ENCODE measurements at places on chromosomes 13 and 19. TPM values are rescaled to one million over a fixed set of nuclear protein-coding genes. Genes with fewer than 3 reads are reported as not detected.

FCAR gene
- not detected for polyA plus RNA-seq

CEACAM6 gene
- polyA plus RNA-seq: not detected

FCGBP gene
- polyA plus RNA-seq: not detected

LILRB3 gene
- not detected for polyA plus RNA-seq

SPRED3 gene
- polyA plus RNA-seq: 5.9 TPM

TMC4 gene
- 0.54 TPM for polyA plus RNA-seq

THAP8 gene
- polyA plus RNA-seq: 11.0 TPM

PLPP2 gene
- 3.8 TPM for polyA plus RNA-seq

PIAS4 gene
- polyA plus RNA-seq: 10.9 TPM

IQCN gene
- polyA plus RNA-seq: 0.82 TPM

DNA sequence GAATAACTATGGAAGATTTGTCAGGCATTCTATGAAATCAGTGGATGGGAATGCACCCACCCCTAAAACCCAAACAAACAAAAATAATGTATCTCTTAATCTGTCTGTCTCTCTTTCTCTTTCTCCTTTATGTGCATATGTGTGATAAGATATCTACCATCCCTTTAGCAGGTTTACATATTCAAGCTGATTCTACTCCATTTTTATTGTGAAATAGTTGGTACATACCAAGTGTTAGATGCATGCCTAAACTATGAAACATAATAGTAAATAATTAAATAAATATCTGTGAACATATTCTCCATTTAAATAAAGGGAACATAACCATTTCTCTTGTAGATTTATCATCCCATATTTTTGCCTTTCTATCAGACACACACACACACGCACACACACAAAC, 121.8 kb upstream of the PCDH9 start:
- no peak for DNase-seq

DNA sequence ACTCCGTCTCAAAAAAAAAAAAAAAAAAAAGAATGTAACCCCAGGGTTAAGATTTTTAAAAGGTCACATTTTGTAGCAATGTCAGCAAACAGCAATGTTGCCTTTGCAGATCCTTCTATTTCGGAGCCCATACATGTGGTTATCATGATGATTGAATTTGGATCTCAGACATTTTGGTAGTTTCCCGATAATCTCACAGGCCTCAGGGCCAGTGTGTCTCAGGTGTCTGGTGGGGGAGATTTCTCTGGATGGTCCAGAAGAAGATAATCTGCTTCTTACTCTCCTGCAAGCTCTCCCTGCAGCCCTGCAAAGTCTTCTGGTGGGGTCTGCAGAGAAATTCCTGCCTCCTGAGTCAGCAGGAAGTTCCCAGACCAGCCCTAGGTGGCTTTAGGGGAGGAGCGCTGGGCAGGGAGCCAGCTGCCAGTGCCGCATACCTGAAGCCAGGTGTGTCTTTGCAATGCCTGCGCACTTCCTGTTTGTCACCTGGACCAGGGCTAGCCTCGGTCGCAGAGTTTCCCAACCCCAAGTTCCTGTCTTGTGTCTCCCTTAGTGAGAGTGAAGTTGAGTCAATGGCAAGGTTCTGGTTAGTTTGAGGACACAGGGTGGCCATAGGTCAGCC, 1.4 kb downstream of the SH2D3A start:
- no peak for DNase-seq

DNA sequence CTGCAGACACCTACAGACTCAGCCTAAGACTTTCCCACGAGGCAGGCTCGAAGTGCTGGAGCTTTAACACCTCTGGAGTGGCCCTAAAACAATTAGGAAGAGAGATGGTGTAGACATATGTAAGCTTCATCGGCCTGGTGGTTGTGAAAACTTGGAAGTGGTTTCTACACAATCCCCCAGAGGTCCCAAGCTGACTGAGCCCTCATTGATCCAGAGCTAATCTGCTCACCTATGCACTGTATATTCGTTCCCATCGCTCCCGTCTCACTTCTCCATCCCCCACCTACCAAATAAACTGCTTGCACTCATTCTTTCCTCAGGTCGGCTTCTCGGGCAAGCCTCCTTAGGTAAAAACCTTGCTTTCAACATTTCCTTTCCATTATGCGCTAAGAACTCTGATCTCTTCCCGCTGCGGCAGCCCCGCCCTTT, 767 bp upstream of the ZNF793 start:
- DNase-seq: no peak

- DNase-seq: no peak
These were observed 266.6 kb downstream of the KCTD12 start for GRCh38 chr13:76619631-76620030.

GRCh38 chr19:51548891-51549305, 17.4 kb upstream of the SIGLEC6 start:
- DNase-seq: no peak

DNA sequence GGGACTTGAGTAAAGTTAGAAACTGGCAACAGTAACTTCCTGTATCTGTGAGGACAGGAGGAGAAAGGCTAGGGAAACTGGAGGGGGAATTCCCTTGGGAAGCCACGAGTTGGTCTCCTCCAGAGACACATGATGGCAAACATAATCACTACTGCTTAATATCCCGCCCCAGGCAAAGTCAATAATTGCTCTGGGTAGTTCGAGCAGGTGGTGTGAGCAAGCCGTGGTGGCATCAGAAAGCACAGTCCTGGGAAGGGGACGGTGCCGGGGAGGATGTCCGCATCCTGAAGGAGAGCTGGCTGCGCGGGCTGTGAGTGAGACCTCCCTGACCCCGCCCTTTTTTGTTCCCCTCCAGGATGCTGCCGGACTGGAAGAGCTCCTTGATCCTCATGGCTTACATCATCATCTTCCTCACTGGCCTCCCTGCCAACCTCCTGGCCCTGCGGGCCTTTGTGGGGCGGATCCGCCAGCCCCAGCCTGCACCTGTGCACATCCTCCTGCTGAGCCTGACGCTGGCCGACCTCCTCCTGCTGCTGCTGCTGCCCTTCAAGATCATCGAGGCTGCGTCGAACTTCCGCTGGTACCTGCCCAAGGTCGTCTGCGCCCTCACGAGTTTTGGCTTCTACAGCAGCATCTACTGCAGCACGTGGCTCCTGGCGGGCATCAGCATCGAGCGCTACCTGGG, 1.4 kb downstream of the FFAR2 start:
- DNase-seq: no peak

DNA sequence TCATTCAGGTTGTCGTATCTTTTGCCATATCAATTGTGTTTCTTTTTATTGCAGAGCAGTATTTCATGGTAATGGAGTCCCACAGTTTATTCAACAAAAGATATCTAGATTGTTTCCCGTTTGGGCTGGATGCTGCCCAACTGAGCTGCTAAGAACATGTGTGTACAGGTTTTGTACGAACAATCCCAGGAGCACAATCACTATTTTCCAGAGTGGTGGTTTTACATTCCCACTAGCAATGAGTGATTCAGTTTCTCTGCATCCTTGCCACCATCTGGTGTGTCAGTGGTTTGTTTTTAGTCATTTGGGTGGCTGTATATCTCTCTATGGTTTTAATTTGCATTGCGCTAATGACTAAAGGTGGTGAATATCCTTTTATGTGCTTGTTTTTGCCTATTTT, 52.7 kb upstream of the ZDHHC20 start:
- no peak for DNase-seq

- DNase-seq: no peak
These were observed 15.1 kb upstream of the CEACAM4 start for GRCh38 chr19:41641879-41642485.

GRCh38 chr13:30835442-30835841, 70.6 kb upstream of the MEDAG start:
- no peak for DNase-seq

DNA sequence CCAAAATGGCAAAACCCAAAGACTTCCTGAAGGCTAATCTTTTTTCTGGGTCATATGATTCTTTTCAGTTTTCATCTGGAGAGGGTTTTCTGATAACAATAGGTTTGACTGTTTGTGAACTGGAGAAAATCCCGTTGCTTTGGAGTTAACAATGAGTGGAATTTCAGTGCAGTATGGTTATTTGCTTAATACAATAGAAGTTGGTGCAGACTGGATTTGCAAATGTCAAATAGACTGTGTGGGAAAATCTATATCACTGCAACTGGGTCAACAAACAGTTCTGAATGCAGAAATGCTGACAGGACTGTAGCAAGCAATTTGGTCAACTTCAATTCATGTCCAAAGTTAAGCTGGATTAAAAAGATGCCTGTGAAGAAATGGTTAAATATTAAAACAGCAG, 267.5 kb upstream of the ARGLU1 start:
- DNase-seq: no peak

DNA sequence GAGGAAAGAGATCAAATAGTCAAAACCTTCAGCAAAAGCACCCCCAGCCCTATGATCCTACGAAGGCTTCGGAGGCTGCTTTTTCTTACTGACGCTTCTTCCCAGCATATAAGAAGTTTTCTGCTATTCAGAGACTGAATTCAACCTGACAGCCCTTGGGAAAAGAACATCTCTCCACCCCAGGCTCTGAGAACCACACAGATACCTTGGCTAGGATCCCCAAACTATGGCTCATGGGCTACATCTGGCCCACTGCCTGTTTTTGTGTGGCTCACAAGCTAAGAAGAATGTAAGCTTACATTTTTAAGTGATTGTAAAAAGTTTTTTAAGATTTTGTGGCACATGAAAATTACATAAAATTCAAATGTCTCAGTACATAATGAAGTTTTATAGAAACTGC, 3.0 kb downstream of the SLC15A1 start:
- DNase-seq: peak; percentile 81
